ENCODE measurements at places on chromosomes 7 and 10. TPM values are rescaled to one million over a fixed set of nuclear protein-coding genes. Genes with fewer than 3 reads are reported as not detected.

GRCh38 chr10:42939237-42939636 lies 137.6 kb upstream of the RET start:
- no peak for ATAC-seq

GRCh38 chr10:72462261-72462660 lies 107.5 kb upstream of the DNAJB12 start:
- ATAC-seq, result no peak

DNA sequence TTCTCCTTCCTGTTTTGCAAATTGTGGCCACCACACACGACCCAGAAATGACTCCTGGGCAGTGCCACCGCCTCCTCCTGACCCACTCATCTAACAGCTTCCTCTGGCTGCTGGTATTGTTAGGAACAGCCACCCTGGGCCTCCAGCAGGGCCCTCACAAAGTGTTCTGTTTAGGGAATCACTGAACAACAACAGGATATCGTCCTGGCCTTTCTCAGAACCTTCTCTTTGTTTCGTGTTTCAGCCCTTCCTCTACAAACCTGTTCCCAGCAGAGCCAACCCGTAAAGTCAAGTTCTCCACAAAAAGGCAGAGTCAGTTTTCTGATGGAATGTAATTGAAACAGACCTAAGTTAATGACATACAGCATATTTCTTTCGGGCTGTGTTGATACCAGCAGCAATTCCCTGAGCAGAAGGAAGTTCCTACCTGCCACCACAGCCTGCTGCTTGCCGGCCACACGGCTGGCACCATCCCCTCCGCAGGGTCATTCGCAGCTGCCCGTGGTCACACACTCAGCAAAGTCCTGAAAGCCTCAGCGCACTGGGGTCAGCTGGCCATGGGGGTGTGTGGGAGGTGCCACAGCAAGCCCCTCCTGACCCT lies 91.7 kb upstream of the PITRM1 start:
- no peak for ATAC-seq

GRCh38 chr7:50426280-50427045 lies 23.7 kb downstream of the FIGNL1 start:
- no peak for ATAC-seq

DNA sequence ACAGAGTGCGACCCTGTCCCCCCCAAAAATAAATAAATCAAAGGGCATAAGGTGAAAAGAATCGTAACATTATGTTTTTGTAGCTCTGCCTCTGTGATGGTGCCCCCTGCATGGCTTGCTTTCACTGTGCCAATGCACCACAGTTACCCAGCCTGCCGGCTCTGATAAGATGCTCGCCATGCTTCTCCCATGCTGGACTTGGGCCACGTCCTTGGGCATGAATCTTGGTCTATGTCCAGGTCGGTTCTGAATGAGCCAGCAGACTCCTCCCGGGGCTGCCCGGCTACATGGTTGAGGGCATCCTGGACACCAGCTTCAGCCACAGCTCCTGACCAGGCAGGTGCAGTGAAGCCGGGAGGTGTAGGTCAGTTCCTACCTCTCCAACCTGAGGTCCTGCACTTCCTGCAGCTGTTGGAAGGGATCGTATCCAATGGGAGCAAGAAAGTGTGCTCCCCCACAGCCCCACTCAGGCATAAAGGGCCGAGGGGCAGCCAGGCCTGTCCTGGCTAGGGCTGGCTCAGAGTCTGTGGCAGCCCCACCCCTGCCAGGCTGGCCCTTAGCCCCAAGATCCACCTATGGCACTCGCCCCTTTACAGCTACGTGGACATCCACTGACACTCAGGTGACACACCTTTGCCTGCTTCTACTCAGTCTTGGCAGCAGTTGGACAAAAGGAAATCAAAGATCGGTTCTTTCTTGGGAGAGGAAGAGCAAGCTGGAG lies 34.1 kb downstream of the CHST3 start:
- no peak for ATAC-seq

GRCh38 chr7:111763221-111763801 lies 201.0 kb upstream of the IMMP2L start:
- ATAC-seq, result no peak

DNA sequence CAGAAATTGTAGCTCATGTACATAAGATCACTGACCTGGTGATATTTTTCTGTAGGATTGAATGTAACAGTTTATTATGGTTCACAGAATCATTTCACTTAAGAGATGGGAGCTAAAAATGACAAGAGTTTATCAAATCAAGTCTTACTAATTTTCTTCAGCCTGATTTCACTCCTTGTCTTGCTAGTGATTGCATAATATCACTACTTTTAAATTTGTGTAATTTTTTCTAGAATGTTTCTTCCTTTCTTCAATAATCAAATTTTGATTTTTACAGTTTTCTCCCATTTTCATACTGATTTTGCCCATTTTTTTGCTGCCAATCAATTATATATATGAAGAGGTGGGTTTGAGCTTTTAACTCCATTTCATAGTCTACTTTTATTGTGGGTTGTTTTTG lies 68.8 kb upstream of the TMEM140 start:
- no peak for ATAC-seq

DNA sequence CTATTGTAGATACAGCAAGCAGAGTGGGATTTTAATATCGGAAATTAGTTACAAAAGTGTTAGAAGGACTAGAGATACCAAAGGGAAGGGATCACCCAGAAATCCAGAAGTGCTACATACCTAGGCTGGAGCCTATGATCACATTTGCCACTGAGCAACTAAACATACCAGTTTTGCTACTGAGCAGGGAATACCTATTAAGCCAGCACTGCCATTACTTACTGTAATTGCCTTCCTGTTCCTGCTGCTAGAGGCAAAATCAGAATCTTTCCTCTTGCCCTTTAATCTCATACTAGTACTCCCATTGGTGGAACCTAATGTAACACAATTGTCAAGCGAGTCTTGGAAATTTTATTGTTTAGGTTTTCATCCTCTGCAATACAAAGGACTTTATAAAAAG lies 121.7 kb downstream of the ATRNL1 start:
- ATAC-seq, result no peak

- peak; percentile 49 for ATAC-seq
Observed at GRCh38 chr10:79434821-79435251, 10.6 kb downstream of the ZCCHC24 start.

DNA sequence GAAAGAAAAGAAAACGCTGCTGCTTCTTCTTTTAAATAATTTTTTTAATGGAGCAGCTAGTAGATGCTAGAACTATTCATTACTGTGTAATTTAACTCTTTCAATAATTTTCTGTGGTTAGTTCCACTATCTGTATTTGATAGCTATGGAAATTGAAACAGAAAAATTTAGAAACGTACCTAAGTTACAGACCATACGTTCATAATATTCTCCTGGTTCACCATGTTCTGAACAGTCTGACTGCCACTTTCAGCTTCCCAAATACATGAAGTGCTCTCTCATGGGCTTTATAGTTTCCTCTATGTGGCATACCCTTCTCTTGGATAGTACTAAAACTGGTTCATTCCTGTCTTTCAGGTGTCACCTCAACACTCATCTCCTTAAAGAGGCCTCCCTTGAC lies 508.0 kb downstream of the MDFIC start:
- ATAC-seq, result no peak

GRCh38 chr7:20793694-20794394 lies 7.2 kb upstream of the SP8 start:
- no peak for ATAC-seq

DNA sequence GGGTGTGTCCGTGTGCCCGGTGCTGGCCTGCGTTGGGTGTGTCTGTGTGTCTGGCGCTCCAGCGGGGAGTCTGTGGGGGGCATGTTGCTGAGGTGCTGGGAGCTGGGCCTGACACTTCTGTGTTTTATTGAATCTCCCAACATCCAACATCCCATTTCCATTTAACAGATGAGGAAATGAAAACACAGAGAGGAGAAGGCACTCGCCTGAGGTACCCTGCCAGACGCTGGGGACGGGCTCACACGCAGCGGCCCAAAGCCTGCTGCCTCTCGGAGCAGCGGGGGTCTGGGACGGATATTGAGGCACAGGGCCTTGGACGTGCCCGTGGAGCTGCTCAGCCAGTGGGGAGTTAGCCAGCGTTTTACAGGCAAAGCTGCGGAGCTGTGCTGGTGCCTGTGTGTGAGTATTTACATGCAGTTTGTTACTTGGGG lies 133.9 kb downstream of the DNAJB6 start:
- ATAC-seq, result no peak

DNA sequence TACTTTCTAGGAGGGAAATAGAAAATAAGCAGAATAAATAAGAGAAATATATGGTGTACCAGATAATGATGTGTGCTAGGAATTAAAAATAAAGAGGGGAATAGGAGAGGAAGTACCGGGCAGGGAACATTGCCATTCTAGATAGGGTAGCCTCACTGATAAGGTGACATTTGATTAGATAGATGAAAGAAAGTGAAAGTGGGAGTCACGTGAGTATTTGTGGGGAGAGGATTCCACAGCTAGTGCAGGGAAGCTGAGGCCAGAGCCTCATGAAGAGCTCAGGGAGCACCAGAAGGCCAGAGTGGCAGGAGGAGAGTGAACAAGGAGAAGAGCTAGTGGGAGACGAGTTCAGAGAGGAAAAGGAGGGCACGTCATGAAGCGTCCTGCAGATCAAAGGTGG lies 49.1 kb downstream of the CDHR3 start:
- ATAC-seq, result no peak

DNA sequence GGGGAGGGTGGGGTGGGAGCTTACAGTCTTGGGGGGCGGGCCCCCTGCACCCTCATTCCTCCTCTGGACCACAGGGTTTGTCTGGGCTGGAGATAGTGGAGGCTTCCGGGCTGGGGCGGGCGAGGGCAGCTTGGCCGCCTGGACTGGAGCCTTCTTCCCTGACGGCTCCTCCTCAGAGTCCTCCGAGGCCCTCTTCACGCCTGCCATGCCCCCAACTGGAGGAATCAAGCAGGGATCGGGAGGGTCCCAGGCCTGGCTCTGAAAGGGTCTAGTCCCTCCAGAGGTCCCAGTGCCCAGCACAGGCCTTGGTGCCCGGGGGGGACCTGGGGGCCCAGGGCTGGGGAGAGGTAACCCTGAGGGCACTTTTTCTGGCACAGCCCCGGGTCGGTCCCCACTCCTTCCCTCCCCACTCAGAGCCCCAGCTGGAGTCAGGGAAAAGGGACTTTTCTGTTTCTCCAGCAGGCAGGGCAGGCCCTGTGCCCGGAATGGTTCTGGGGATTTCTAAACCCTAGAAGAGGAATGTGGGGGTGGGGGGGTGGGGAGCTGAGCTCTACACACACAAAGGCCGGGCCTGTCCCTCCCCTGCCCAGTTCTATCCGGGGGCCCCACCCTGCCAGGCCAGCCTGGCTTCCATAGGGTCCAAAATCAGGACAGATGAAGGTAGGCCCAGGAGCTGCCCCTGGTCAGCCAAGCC lies 11.6 kb downstream of the MICALL2 start:
- ATAC-seq, result no peak

DNA sequence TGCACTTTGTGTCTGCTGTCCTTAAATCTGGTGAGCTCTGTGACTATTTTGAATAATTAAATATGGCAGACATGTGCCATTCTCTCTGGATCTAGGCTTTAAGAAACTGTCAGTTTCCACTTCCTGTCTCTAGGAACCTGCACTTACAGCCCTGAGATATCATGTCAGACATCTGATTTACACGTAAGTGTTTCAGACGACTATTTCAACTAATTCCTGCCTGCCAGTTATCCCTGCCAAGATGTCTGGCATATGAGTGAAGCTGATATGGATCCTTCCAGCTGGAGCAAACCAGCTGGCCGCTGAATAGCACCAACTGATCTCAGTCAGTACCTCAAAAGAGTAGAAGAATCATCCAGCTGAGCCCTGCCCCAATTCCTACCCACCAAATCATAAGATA lies 362.2 kb upstream of the SMIM30 start:
- ATAC-seq, result no peak

- no peak for ATAC-seq
Observed at GRCh38 chr10:34727595-34728033, 87.5 kb downstream of the PARD3 start.

DNA sequence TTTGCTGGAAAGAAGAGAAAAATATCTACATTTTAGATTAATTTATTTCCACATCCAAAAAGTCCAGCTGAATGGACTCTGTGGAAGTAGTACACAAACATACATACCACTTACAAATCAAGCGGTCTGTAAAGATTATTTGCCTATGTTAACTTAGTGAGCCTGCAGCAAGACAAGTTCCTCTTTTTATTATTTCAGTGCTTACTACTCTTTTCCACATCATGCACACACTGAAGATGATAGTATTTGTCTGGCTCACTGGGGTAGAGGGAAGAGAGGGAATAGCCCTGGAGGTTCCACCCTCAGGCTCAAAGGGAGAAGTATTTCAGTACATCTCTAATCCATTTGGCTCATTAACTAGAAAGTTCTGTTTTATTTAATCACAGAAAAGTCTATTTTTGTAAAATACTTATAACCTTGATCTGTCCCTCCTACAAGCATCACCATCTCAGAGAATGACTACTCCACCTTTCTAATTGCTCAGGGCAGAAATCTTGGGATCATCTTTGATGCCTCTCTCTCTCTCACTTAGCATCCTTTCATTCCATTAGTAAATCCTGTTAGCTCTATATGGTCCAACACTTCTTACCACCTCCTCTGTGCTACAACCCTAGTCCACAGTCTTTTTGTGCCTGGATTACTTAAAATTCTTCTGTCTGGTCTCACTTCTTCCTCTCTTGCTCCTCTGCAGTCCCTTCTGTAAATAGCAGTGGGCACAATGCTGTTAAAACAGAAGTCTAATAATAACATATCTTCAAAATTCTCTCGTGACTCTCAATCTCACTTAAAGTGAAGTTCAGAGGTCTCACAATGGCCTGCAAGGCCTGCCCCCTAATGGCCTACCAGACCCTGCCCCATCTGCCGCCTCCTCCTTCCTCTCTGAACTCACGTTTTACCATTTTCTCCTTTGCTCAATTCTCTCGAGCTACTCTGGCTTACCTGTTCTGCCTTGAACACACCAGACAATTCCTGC lies 64.3 kb upstream of the CCDC6 start:
- no peak for ATAC-seq

DNA sequence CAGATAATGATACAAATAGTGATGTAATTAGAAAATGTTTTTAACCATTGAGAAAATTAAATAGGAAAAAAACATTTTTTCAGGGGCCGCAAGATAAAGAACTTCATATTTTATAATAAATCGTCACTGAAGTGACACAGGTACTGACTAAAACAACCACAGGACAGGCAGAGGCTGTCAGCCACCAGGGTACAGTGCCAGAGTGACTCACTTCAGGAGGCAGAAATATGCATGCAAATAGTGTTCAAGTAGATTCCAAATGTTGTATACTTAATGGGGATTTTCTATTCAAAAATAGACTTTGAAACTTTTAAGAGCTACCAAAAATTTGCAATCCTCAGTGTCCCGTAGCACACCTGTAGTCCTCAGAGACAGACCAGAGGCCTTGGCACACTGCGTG lies 68.6 kb downstream of the FRMPD2 start:
- ATAC-seq, result no peak

The PYROXD2 gene
- 7.0 TPM for total RNA-seq

The BAMBI gene
- not detected for total RNA-seq

The TMEM225B gene
- 4.4 TPM for total RNA-seq

The ST7 gene
- 14.4 TPM for total RNA-seq

The JCAD gene
- 0.58 TPM for total RNA-seq

The ASB4 gene
- not detected for total RNA-seq

The SORBS1 gene
- 3.4 TPM for total RNA-seq

The AEBP1 gene
- total RNA-seq, result 5.3 TPM

The PAPSS2 gene
- total RNA-seq, result 4.3 TPM

The UPK3BL1 gene
- 37.5 TPM for total RNA-seq

The SAMD9L gene
- 23.9 TPM for total RNA-seq

The ANXA8 gene
- total RNA-seq, result not detected

Data from activated T-helper 17 cell treated with anti-CD3 and anti-CD28 coated beads, Interleukin-2, amount 50 U/mL, for 72 hours (primary cell).